ENCODE measurements at places on chromosomes 11 and 22. TPM values are rescaled to one million over a fixed set of nuclear protein-coding genes. Genes with fewer than 3 reads are reported as not detected.

Gene ADAMTS15
- 2.0 TPM for total RNA-seq

Gene MUC5AC
- not detected for total RNA-seq

Gene CNTF
- total RNA-seq: 0.76 TPM

Gene PEX26
- total RNA-seq: 28.8 TPM

Gene OLFML1
- total RNA-seq: 0.92 TPM

- no peak for ATAC-seq
Observed at GRCh38 chr11:59992425-59992824, 24.6 kb upstream of the OOSP4B start.

GRCh38 chr22:39242595-39243438 lies 2.0 kb downstream of the PDGFB start:
- no peak for ATAC-seq

- no peak for ATAC-seq
Observed at GRCh38 chr11:28107191-28107749, 686 bp downstream of the KIF18A start.

DNA sequence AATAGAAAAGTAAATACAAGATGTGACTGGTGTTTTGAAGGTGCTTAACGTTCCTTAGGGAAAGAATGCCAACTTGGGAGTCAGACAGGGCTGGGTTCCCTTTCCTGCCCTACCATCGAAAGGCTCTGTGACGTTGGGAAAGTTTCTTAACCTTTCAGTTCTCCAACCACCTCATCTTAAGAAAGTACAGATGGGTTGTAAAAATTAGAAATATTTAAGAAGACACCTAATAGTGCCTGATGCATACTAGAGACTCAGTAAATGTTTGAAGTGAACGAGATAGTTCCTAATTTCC lies 1.1 kb downstream of the GTPBP1 start:
- no peak for ATAC-seq

- no peak for ATAC-seq
Observed at GRCh38 chr11:2399488-2400068, 972 bp upstream of the TSSC4 start.

DNA sequence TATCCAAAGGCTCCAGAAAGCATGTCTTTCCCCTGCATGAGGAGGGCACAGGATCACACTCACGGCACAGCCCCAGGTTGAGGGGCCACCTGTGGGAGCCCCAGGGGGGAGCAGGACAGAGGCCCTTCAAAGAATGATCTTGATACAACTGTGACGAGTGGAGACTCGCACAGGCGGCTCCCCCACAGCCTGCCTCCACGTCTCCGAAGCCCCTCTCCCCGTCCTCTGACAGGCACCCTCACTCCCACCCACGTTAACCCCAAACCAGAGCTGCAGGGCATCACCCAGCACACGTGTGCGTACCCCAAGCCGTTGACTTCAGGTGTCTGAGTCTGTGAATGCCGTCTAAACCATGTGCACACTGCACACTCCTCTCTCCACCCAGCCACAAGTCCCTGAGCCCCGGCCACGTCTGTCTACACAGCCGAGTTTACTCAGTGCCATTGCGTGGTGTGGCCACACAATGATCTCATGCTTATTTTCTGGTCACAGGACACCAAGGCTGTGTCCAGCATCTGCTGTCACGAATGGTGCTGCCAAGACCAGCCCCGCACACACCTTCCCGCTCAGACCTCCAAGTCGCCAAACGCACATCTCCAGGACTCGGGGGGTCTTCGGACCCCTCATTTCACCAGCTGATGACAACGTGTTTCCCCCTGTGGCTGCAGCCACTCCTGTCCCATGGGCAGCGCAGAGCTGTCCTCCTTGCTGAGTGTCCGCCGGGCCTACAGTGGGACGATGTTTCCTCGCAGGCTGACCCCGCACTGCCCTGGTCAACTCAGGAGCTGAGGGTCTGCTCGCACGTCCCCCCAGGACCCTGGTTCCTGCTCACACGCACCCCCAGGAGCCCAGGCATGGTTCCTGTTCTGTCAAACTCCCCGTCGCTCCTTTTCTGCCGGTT lies 251.2 kb downstream of the BRD1 start:
- ATAC-seq: no peak

GRCh38 chr11:113681711-113682413 lies 24.2 kb downstream of the TMPRSS5 start:
- ATAC-seq: peak; percentile 34

- no peak for ATAC-seq
Observed at GRCh38 chr22:49213731-49214352, 613.8 kb downstream of the BRD1 start.

DNA sequence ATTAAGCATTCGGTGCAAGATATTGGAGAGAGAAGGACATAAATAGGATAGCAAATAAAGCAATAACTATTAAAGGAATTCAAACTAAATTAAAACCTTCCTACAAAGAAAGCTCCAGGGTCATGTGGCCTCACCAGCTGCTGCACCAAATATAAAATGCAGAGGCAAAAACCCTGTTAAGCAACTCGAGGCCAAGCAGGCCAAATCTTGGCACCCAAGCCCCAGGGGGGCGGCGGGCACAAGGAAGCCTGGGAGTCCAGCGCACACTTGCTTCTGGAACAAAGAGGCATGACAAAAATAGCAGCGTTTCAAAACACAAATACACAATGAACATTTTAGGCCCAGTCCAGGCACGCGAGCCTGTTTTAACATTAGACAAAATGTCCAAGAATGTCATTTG lies 20.8 kb downstream of the KRTAP5-6 start:
- ATAC-seq: no peak

DNA sequence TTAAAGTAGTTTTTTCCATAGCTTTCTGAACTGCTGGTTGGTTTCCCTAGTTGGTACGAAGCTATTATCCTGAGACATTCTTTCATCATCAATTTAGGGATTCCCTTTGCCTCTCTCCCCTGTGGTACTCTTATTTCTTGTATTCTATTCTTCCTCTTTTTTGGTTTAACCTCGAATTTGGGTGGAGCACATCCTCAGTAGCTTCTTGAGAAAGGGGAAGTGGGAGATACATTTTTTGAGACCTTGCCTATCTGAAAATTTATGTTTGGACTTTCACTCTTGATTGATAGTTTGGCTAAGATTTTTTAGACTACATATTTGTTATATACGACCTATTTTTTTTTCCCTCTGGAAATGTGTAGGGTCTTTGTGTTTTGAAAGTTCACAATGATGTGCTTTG lies 121.7 kb upstream of the ZBED5 start:
- no peak for ATAC-seq

Measured in esophagus mucosa (tissue), 1 donor.